ENCODE measurements at places on chromosomes 12 and 14. TPM values are rescaled to one million over a fixed set of nuclear protein-coding genes. Genes with fewer than 3 reads are reported as not detected.

- H3K27me3 ChIP-seq, result no peaks in the 10 kb centered on the region
- no peak overlapping the region for H3K27ac ChIP-seq
- no peaks in the 10 kb centered on the region for H3K36me3 ChIP-seq
- DNase-seq, result no peak
Measured at GRCh38 chr14:41662780-41663472, 56.2 kb downstream of the LRFN5 start.

DNA sequence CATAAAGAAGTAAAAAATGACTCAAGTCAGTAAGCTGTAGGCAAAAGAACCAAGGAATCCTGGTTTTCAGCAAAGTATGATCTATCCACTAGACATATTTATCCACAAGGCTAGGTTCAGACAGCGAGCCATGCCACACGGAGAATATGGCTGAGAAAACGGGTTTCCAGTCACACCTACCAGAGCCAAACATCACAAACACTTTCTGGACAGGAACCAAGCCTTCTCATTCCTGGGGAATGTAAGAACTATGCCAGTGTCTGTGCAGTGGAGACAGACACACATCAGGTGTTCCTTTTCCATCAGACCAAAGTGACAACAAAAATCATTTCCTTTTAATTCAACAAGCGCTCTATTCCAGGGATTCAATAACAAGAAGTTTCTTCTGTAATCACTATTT is 41.1 kb downstream of the AREL1 start:
- no peak for DNase-seq
- no peaks in the 10 kb centered on the region for H3K4me1 ChIP-seq
- H3K4me3 ChIP-seq, result no peak overlapping the region
- no peaks in the 10 kb centered on the region for H3K27me3 ChIP-seq
- no peaks in the 10 kb centered on the region for H3K36me3 ChIP-seq
- no peak overlapping the region for H3K27ac ChIP-seq

DNA sequence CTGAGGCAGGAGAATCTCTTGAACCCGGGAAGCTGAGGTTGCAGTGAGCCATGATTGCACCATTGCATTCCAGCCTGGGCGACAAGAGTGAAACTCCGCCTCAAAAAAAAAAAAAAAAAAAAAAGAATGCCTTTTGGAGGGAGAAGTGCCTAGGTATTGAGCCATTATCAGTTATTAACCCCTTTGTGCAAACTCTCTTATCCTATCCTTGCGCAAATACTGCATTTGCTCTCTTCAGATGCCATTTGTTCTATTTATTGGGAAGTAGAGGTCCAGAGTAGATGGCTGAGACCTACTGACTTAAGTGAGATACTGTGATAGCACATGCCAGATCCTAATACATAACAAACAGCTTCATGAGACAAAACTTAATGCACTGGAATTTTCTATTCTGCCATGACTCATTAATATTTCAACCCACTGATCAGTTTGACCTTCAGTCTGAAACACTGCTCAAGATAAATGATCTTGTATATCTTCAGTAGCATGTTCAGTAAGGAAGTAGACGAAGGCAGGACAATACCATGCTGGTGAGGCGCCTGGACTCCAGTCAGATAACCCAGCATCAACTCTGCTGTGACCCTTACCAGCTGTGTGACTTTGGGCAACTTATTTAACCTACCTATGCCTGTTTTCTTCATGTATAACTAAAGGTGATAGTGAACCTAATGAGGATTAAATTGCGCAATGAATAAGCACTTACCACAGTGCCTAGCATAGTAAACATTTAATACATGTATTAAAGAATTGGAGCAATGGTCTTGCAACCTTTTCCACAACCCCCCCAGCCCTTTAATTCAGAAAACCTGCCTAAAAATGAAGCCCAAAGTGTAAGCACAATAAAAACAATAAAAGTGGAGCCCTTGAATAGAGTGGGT is 5.7 kb upstream of the DNAAF2 start:
- peaks cover 32% of the 10 kb centered on the region for H3K4me1 ChIP-seq
- H3K27me3 ChIP-seq, result no peaks in the 10 kb centered on the region
- peak overlapping the region; percentile 83 for H3K27ac ChIP-seq
- no peak overlapping the region for H3K4me3 ChIP-seq

Gene NGB
- not detected for total RNA-seq

- no peak for DNase-seq
- H3K4me1 ChIP-seq, result no peaks in the 10 kb centered on the region
Measured at GRCh38 chr12:45895961-45896360, 94.4 kb downstream of the SCAF11 start.

Gene IL26
- total RNA-seq, result not detected

GRCh38 chr12:56151672-56152131 is 685 bp upstream of the MYL6B start:
- H3K27ac ChIP-seq, result peak overlapping the region; percentile 92
- H3K4me1 ChIP-seq, result peaks cover 16% of the 10 kb centered on the region
- peak overlapping the region; percentile 77 for H3K4me3 ChIP-seq
- peak; percentile 81 for DNase-seq
- H3K27me3 ChIP-seq, result no peaks in the 10 kb centered on the region

DNA sequence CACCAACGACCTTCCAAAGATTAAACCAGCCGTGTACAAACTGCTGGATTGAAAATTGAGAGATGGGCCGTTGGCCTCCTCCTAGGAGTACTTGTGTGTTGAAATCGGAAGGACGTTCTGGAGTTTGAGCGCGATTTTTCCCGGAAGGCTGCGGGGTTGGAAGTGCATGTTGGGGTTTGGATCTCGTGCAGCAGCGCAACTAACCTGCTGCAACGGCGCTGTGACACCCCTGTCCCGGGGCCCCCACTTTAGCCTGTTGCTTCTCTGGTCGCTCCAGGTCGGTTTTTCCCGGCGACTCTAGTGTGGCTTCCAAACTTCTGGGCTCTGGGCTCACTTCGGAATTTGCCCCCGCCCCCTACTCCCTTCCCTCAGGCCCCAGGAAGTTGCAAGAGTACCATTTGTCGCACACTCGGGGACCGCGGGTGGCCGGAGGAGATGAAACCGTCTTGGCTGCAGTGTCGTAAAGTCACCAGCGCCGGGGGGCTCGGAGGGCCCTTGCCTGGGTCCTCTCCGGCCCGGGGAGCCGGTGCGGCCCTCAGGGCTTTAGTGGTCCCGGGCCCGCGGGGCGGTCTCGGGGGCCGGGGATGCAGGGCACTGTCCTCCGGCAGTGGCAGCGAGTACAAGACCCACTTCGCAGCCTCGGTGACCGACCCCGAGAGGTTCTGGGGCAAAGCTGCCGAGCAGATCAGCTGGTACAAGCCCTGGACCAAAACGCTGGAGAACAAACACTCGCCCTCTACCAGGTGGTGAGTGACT is at the start of gene ACSS3:
Gene ACSS3 (plus strand): TSS at position 394 of the 756 bp plus-strand sequence. CDS start 42 bp downstream, at position 436.
- H3K27ac ChIP-seq, result peak within 1 kb of the TSS; percentile 48
- no peaks in the 10 kb centered on the region for H3K4me1 ChIP-seq
- no peaks in the 10 kb centered on the region for H3K36me3 ChIP-seq
- H3K4me3 ChIP-seq, result peak within 1 kb of the TSS; percentile 40
- DNase-seq, result no peak

DNA sequence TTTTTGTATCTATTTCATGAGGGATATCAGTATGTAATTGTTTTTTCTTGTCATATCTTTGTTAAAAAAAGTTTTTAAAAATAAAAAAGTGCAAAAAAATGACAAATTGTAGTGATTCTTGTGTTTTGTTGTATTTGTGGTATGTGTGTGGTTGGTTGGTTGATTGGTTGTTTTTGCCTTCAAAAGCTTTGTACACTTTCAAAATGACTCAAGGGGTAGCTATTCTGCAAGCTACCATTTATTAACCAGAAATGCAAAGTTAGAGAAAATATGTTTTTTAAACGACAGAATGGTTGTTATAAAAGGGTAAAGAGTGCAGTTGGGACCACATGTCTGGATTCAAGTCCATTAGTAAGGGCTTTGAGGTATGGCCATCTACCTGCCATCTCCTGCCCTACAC is 119.3 kb downstream of the SLC35F4 start:
- no peaks in the 10 kb centered on the region for H3K27me3 ChIP-seq
- DNase-seq, result no peak
- no peak overlapping the region for H3K4me3 ChIP-seq
- H3K36me3 ChIP-seq, result no peaks in the 10 kb centered on the region
- no peaks in the 10 kb centered on the region for H3K4me1 ChIP-seq

DNA sequence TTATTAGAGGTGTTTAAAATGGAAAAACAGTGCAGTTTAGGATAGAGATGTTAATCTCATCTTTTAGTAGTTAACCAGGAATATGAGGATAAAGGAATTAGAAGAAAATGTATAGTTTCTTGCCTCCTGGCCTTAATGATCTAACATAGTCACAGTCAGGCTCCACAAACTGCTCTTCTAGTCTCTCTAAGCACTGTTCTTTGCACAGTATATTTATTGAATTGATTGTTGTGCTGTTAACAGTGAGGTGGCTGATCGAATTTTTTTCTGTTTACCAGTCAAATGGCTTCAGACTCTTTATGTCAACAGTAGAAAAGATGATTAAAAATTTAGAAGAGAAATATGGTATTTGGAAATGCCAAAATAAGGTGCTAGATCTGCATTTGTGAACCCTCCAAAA is 37.8 kb downstream of the ATF7IP start:
- DNase-seq, result no peak
- peak overlapping the region; percentile 28 for H3K27ac ChIP-seq
- H3K36me3 ChIP-seq, result no peaks in the 10 kb centered on the region

Gene OLR1
- total RNA-seq, result not detected

DNA sequence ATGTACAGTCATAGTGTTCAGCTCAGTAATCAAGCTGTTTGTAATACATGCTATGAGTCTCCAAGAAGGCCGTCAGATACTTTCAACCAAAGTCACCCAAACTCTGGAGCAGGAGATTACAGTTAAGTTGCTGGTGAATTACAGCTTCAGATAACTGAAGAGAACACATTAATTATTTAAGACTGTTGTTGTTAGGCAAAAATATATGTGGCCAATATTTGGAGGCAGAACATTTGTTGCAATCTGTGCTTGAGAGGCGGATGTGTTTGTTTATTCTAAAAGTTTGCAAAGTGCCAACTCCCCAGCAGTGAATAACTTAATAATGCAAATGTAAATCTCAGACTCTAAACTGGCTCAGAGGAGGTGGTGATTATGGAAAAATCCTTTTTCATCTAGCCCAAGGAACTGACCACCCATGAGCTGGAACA is 300.7 kb upstream of the TBX3 start:
- H3K36me3 ChIP-seq, result no peaks in the 10 kb centered on the region
- no peak overlapping the region for H3K27ac ChIP-seq
- no peaks in the 10 kb centered on the region for H3K27me3 ChIP-seq
- H3K4me3 ChIP-seq, result no peak overlapping the region
- H3K4me1 ChIP-seq, result no peaks in the 10 kb centered on the region

Gene CLEC4C
- not detected for total RNA-seq

Gene PRKD1
- total RNA-seq, result 3.5 TPM

GRCh38 chr12:132227118-132227517 is 82.9 kb downstream of the NOC4L start:
- H3K27ac ChIP-seq, result no peak overlapping the region
- no peak for DNase-seq
- H3K27me3 ChIP-seq, result peaks cover 20% of the 10 kb centered on the region
- no peaks in the 10 kb centered on the region for H3K4me1 ChIP-seq
- no peaks in the 10 kb centered on the region for H3K36me3 ChIP-seq
- H3K4me3 ChIP-seq, result no peak overlapping the region

DNA sequence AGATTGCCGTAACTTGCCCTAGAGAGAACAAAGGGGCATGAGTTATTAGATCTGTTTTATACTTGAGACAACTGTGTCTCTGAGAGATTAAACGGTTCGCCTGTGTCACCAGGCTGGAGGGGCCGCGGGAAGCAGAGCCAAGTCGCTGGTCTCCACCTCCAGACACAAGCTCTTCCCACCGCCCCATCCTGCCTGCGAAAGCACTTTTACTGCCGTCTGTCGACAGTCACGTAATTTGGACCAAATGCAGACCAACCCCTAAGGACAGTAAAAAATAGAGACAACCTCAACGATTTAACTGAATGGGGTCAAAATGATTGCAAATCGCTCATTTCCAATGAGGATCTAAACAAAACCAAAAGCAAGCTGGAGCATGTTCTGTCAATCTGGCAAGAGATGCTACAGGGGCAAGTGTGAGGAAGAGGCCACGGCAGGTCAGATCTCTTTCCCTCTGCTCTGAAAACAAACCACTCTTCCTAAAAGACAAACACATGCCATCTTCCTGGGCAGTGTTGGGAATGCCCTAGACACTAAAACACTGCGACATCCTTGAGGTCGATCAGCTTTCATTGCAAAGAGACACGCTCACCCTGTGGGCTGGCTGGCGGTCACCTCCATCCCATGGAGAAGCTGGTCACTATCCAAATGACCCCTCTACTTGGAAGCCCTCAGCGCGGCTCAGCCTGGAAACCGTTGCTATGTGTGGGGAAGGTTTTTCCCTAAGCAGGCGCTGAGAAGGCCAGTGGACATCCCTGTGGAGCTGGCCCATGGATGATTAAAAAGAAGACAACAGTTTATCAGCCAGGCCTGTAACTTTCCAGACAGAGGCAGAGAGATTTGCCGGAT is 17.1 kb downstream of the GSC start:
- no peak overlapping the region for H3K27ac ChIP-seq
- H3K36me3 ChIP-seq, result no peaks in the 10 kb centered on the region
- H3K4me3 ChIP-seq, result no peak overlapping the region
- H3K27me3 ChIP-seq, result peaks cover 6% of the 10 kb centered on the region

GRCh38 chr14:49173765-49174373 is 412.3 kb downstream of the RPS29 start:
- H3K4me3 ChIP-seq, result no peak overlapping the region
- H3K4me1 ChIP-seq, result no peaks in the 10 kb centered on the region
- no peaks in the 10 kb centered on the region for H3K27me3 ChIP-seq
- H3K27ac ChIP-seq, result no peak overlapping the region
- no peaks in the 10 kb centered on the region for H3K36me3 ChIP-seq

Gene CLEC6A
- total RNA-seq, result not detected

Gene SLC4A8
- total RNA-seq, result 1.1 TPM

- no peak overlapping the region for H3K4me3 ChIP-seq
- H3K27ac ChIP-seq, result no peak overlapping the region
- H3K27me3 ChIP-seq, result no peaks in the 10 kb centered on the region
- no peaks in the 10 kb centered on the region for H3K36me3 ChIP-seq
- no peak for DNase-seq
Measured at GRCh38 chr12:49489720-49490119, 49.1 kb upstream of the KCNH3 start.

DNA sequence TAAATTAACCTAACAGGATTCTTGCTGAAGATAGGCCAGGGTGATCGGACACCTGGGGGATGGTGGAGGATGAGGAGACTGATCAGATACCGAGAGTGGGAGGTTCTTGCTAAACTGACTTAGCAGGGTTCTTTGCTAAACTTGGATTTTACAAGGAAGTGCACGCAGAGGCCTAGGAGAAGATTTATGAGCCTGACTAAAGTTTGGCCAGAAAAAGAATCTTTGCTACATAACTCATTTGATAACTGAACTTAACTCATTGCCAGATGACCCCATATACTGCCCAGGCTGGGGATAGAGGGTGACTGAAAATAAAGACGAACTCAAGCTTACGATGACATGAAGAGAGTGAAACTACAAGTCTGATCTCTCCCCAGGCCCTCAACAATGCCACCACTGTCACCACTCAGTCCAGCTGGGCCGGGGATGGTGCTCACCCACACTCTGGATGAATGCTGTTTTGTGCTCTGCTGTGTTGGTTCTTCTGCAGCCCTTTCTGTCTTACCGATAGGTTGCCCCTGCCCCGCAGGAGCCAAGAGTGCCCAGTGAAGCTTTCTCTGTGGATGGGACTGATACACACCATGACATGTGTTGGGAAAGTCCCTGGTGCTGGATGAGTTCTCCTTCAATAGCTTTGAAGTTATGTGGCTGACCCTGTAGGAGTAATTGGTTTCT is 29.0 kb downstream of the PPFIBP1 start:
- H3K36me3 ChIP-seq, result no peaks in the 10 kb centered on the region
- peaks cover 21% of the 10 kb centered on the region for H3K4me1 ChIP-seq
- DNase-seq, result no peak
- H3K27me3 ChIP-seq, result no peaks in the 10 kb centered on the region
- H3K27ac ChIP-seq, result peak overlapping the region; percentile 73
- no peak overlapping the region for H3K4me3 ChIP-seq

GRCh38 chr12:71947645-71948105 is 9.0 kb downstream of the TPH2 start:
- H3K27ac ChIP-seq, result no peak overlapping the region
- H3K4me3 ChIP-seq, result no peak overlapping the region
- peaks cover 28% of the 10 kb centered on the region for H3K27me3 ChIP-seq
- H3K4me1 ChIP-seq, result no peaks in the 10 kb centered on the region
- no peaks in the 10 kb centered on the region for H3K36me3 ChIP-seq

Data from transverse colon (tissue), 4 donors.